CD4-positive, alpha-beta T cell treated with Interleukin-6 for 4 hours (primary cell): ENCODE measurements at places on chromosomes 12 and 14.

GRCh38 chr12:57210926-57211692, 5.5 kb upstream of the NXPH4 start:
- DNase-seq: no peak

GRCh38 chr12:124044809-124045321, 71.8 kb downstream of the ZNF664 start:
- peak; percentile 27 for DNase-seq

- peak; percentile 62 for DNase-seq
These were observed 448.6 kb downstream of the FUT8 start for GRCh38 chr14:65860956-65861611.

GRCh38 chr14:37673439-37673838, 78.0 kb downstream of the TTC6 start:
- no peak for DNase-seq

DNA sequence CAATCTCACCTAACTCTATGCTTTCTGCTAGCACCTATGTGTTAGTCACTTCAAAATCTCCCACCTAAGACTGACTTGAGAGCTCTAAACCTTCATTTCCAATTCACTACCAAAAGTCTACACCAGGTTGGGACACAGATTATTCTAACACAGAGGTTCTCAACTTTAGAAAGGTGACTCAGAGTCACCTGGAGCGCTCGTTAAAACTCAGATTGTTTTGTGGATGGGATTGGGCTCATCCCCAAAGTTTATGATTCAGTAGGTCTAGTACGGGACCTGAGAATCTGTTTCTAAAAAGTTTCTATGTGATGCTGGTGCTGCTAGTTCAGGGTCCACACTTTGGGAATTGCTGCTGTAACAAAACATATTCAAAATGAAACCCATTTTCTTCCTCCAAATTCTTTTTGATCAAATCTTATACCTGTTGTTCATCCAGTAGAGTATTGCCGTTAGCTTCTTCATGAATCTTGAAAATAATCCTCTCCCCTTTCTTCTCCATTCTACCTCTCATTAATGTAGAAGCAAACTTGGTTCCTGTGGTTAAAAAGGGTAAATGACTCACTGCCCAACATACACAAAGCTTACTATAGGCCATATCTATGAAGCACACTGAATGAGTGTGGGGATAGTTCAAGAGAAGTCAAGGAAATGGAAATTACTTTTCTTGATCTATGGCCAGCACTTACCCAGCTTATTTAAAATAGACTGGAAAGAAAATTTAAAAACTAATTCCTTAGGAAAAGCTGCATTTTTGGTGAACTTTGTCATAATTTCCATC, 206.7 kb downstream of the KIF21A start:
- no peak for DNase-seq

DNA sequence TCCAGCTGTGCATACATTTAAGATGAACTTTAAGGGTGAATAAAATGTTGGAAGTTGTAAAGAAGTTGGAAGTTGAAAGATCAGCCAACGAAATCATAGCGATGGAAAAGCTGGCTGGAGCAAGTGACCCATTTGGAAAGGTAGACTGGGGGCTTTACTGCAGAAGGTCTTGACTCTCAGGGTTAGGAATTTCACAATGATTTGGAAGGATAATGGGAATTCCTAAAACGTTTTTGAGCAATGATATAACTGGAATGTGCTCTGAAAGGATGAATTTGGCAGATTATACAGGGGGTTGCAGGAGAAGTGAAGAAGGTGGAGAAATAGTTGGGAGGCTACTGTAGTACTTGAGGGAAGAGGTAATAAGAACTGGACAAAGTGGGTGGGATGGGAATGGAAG, 27.4 kb downstream of the EMP1 start:
- DNase-seq: no peak

DNA sequence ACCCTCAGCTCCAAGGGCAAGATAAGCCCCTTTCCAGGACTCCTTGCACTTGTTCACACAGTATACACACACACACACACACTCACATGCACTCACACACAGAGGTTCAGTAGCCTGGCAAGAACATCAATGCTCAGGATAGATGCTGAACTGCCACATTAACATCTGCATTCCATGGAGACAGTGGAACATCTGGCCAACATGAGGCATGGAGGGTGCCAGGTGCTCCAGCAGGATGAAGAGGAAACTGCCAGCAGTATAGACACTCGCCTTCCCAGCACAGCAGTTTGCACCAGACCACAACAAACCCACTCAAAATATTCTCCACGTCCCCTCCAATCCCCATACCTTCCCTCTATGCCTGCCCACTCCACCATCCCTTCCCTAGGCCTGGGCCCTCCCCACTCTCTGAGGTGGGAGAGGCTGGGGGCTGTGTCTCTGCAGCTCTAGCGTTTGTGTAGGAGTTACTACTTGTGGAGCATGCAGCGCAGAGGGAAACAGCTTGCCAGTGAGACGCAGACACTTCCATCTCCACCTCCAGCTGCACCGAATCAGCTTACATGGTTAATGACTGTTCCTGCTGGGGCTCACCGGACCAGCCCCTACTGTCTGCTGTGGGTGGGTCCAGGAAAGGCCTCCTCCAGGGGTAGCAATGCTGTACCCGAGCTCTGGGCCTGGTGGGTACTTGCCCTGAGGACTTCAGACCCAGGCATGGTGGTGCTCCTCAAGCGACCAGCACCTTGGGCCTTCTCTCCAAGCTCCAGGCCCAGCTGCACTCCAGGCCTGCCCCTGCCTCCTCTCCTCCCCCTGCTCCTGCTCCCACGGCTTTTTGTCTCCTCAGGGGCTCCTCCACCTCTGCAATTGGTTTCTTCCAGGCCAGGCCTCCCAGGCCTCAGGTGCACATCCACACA, 18.6 kb upstream of the PLEKHG3 start:
- DNase-seq: no peak

DNA sequence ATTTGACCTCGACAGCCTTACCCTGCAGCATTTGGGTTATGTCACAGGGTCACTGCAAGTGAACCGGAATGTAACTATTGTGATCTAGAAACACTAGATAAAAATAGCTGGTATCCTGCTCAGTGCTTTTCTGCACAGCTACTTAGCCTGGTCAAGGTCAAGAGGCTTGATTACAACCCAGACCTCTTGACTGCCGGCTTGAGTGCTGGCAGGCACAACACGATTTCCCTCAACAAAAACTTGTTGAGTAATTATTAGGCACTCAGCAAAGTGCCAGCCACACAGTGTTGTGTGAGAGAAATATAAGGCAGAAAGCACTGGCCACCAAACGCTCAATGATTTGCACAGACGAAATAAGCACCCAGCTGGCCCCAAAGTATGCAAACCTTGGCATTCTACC, 156.7 kb downstream of the NUAK1 start:
- no peak for DNase-seq

DNA sequence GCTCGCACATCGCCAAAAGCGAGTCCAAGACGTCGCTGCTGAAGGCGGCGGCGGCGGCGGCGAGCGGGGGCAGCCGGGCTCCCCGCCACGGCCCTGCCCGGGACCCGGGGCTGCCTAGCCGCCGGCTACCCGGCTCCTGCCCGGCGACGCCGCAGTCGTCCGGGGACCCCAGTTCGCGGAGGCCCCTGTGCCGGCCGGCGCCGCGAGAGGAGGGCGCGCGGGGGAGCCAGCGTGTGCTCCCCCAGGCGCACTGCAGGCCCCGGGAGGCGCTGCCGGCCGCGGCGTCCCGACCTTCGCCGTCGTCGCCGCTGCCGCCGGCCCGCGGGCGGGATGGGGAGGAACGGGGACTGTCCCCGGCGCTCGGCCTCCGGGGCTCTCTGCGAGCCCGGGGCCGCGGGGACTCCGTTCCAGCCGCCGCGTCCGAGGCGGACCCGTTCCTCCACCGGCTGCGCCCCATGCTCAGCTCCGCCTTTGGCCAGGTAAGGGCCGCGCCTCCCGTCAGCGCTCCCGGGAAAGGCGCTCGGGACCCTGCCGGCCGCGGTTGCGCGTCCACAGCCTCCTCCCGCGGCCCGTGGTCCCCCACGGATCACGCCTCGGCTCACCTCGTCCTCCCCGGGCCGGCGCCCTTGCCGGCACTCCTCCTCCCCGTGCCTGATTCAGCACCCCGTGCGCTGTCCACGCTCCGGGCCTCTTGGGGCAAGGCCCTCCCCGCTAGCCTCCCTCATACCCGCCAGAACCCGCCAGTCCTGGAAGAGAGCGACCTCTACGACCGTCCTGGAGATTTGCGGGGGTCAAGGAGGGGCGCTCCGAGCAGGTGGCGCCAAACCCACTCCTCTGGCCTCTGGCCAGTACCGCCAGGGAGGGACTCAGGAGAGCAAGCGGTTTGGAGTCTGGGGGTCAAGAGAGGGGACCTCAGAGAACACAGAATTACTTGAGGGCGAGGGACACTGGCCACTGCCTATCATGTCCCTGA, 721 bp downstream of the CABP1 start:
- DNase-seq: peak; percentile 58

GRCh38 chr12:54352891-54353874, 11.1 kb downstream of the GPR84 start:
- DNase-seq: no peak

- peak; percentile 32 for DNase-seq
These were observed 8.1 kb upstream of the RNF34 start for GRCh38 chr12:121391619-121392324.

- DNase-seq: no peak
These were observed 37.4 kb upstream of the SELPLG start for GRCh38 chr12:108671110-108671509.

- no peak for DNase-seq
These were observed 148.2 kb upstream of the CLEC14A start for GRCh38 chr14:38404100-38404541.

DNA sequence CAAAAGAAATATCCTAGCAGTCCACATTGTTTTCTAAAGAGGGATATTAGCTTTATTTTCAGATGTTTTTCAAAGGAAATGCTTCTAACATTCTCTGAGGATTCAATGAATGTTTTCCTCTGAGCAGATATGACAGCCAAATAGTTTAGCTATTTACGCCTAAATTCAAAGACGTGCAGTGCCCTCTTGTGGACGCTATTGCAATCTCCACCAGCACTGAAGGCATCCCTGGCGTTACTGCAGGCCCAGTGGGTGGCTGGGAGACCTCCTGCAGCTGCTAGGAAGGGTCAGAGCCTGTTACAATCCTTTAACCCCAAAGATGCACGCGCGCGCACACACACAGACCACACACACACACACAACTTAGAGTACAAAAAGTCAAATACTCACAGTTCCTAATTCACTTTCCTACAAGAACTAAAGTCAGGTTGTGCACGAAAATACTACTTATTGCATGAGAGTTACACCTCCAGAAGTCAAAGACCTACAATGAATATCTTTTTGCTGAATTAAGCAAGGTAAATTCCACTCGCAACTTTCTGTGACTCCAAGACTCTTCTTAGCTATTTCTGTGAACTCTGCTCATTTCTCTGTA, 589.3 kb upstream of the TMEM132C start:
- peak; percentile 29 for DNase-seq

DNA sequence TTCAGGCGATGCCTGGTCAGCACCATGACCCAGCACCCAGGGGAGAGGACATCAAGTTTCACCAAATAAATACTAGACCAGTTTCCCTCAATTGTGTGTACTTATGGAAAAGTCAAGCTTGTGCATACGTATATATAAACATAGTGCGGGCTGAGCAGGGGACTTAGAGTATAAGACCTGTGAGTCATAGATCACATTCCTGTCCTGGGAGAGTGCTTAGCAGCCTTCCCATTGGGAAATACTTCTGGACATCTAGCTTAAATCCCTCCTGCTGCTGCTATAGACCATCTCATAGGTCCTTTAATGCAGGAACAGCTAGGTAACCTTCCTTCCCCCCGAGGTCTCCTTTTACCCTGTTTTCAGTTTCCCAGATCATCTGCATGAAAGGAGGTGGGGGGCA, 51.9 kb downstream of the PRMT8 start:
- DNase-seq: no peak

DNA sequence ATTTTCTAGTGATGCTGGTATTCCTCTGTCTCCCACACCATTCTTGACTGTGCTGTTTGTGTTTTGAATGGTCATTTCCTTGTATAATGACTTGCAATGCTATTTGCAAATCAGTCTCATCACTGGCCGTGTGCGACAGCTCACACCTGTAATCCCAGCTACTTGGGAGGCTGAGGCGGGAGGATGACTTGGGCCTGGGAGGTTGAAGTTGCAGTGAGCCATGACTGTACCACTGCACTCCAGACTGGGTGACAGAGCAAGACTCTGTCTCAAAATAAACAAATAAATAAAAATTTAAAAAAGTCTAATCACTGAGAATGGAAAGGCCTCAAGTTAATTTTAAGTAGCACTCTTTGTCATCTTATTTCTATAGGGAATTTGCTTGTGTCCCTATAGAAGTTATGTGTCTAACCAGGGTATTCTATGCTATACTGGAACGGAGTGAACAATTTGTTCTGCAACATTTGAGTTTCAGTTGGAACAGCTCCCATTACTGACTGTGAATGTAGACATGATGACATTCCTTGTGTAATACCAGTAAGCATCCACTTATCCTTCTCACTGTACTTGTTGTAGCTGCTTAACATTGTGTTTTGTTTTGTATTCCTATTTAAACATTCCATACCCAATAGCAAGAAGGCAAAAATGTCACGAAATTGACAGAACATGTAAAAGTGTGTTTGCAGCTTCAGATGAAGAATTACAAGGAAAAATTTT, 126.3 kb downstream of the MGST1 start:
- no peak for DNase-seq

GRCh38 chr14:91417983-91418386, 365 bp upstream of the CCDC88C start:
- DNase-seq: peak; percentile 71

DNA sequence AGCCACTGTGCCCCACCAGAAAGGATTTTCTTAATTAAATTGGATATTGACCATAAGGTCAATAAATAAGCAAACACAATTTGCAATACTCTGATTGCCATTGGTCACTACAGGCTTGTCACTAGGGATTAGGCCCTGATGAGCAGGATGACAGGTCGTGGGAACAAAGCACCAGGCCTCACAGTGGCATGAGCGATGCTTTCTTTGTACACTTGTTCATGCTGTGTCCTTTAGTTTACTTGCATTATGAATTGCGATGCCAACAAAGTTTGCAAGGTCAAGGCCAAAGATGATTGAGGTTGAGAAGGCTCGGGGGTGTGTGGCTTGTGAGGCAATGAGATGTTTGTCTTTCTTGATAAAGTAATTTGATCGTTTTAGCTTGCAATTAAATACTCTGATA, 136.0 kb downstream of the TTC8 start:
- no peak for DNase-seq

DNA sequence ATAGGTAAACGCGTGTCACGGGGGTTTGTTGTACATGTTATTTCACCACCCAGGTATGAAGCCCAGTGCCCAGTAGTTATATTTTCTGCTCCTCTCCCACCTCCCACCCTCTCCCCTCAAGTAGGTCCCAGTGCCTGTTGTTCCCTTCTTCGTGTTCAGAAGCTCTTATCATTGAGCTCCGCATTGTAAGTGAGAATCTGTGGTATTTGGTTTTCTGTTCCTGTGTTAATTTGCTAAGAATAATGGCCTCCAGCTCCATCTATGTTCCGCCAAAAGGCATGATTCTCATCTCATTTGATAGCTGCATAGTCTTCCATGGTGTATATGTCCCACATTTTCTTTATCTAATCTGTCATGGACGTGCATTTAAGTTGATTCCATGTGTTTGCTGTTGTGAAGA, 6.9 kb upstream of the GPRC5D start:
- no peak for DNase-seq

- DNase-seq: no peak
These were observed 16.1 kb downstream of the SCAF11 start for GRCh38 chr12:45974171-45974719.

- DNase-seq: no peak
These were observed 14.5 kb upstream of the KLRD1 start for GRCh38 chr12:10293151-10293550.

GRCh38 chr14:88129306-88130056, 124.5 kb downstream of the GPR65 start:
- peak; percentile 5 for DNase-seq

- DNase-seq: no peak
These were observed 38.3 kb downstream of the MEG3 start for GRCh38 chr14:100864206-100864605.
